ENCODE measurements at places on chromosomes 2 and 18.

DNA sequence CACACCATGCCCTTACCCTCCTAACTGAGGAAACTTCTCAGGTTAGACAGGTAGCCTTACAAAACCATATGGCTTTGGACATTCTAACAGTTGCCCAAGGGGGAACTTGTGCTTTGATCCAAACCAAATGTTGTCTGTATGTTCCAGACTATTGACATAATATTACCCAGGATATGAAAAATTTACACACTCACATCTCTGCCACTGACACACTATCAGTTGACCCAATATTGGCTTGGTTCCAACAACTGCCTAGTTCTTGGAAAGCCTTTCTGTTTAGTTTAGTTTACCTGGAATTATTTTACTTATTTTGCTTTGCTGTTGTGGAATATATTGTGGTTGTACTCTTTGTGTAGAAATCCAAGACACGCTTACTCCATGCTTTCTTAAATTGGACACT, 178.4 kb downstream of the RNF152 start:
- no peak for DNase-seq

GRCh38 chr2:67806816-67807215, 256.0 kb downstream of the C1D start:
- DNase-seq, result no peak

GRCh38 chr2:65320042-65320725, 92.6 kb downstream of the ACTR2 start:
- no peak for DNase-seq

GRCh38 chr2:47251404-47251675, 96.2 kb upstream of the STPG4 start:
- no peak for DNase-seq

- no peak for DNase-seq
These were observed 94.6 kb downstream of the PMAIP1 start for GRCh38 chr18:59994357-59994756.

GRCh38 chr2:60602828-60603532, 49.5 kb upstream of the BCL11A start:
- no peak for DNase-seq

DNA sequence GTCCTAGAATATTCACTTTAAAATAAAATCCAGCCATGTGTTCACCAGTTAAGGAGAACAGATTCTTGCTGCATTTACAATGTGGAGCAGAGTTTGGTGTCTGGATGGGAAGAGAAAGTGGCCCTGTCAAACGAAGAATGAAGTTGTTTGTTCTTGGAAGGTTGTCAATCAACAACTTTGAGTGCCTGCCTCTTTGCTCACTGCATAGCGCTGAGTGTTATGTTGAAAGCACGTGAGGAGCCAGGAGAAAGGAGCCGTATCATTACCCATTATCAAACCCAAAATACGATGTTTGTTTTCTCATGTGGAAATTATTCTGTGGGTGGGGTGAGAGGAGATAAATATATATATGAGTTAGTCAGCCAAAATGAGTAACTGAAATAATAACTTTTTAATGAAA, 492.5 kb upstream of the POU3F3 start:
- DNase-seq, result no peak

GRCh38 chr2:86157009-86157556, 38.2 kb downstream of the IMMT start:
- no peak for DNase-seq

GRCh38 chr2:75007061-75007460, 48.6 kb downstream of the POLE4 start:
- no peak for DNase-seq

DNA sequence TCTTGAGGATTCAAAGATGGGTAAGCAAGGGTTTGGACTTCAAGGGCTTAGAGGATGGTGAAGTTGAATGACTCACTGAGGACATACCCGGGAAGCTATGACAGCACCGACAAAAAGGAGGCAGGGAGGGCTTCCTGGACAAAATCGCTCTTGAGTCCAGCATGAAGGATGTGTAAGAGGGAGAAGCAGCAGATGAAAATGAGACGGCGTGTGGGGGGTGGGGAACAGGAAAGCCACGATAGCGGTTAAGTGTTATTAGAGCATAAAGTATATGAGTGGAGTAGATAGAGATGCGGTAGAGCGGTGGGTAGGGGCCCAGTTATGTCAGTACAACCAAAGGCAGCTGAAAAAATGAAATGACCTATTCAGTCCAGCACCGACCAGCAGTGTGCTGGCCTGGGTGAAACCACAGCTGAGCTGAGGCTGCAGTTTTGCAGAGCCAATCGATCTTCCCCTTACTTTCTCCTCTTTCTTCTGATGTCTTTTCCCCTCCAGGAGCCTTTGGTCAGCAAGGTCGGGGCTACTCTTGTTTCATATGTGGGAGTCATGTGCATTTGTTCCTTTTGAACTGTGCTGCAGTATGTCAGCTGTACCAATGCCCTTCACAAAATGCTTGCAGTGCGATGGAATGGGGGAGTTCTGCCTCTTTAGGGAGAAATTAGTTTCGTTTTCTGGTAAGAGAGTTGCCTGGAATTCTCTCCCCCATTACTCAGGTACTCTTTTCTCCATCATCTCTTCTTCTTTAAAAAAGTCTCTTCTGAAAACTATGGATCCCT, 2.0 kb upstream of the THUMPD2 start:
- DNase-seq, result no peak

- DNase-seq, result no peak
These were observed 3.4 kb downstream of the SERPINB2 start for GRCh38 chr18:63890950-63891304.

- DNase-seq, result no peak
These were observed 325.6 kb downstream of the TXNL1 start for GRCh38 chr18:56312551-56313335.

- no peak for DNase-seq
These were observed 37.5 kb downstream of the TBC1D8 start for GRCh38 chr2:101113441-101114267.

DNA sequence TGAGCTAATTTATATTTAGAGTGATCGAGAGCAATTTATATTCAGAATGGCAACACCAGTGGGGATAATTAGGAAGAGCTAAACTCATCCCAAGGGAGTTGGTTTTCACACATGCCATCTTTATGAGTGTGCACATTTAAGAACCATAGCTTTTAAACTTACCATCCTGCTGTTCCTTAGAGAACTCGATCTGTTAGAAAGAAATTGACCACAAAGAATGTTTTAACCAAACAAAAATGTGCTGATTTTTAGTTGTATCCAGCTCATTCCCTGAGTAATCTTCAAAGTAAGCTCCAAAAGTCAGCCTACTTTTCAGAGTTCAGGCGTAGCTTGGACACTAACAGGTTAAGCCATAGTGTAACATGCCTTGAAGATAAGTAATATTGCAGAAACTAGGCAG, 12.6 kb downstream of the MYL1 start:
- no peak for DNase-seq

DNA sequence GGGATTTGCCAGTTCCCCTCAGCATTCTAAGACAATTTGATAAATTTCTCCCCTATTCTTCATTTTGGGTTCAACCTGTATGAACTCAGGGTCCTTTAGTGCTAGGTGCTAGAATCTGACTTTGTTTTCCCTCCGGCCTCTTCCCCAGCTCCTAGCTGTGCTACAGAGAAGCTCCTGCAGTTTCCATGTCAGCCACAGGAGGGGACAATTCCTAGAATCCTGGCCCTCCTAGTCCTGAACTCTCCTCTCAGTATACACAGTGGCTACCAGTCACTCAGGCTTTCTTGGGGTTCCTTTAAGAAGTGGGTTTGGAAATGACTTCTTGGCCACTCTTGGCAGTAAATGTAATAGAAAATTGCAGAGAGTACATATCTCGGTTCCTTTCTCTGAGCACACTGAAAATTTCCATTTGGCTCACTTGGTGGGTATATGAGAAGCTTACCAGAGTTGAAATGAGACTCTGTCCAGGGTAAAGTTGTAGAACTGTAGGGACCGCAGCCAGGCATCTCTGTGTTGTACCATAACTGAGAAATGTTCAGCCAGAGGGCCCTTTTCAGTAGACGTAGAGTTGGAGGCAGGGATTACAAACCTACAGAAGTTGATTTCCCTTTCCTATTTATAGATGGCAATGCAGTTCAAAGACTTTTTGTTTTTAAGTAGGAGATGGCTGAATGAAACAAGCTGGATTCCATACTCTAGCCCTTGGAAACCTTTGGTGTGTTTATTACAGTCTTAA, 5.0 kb upstream of the CHST10 start:
- DNase-seq, result no peak

DNA sequence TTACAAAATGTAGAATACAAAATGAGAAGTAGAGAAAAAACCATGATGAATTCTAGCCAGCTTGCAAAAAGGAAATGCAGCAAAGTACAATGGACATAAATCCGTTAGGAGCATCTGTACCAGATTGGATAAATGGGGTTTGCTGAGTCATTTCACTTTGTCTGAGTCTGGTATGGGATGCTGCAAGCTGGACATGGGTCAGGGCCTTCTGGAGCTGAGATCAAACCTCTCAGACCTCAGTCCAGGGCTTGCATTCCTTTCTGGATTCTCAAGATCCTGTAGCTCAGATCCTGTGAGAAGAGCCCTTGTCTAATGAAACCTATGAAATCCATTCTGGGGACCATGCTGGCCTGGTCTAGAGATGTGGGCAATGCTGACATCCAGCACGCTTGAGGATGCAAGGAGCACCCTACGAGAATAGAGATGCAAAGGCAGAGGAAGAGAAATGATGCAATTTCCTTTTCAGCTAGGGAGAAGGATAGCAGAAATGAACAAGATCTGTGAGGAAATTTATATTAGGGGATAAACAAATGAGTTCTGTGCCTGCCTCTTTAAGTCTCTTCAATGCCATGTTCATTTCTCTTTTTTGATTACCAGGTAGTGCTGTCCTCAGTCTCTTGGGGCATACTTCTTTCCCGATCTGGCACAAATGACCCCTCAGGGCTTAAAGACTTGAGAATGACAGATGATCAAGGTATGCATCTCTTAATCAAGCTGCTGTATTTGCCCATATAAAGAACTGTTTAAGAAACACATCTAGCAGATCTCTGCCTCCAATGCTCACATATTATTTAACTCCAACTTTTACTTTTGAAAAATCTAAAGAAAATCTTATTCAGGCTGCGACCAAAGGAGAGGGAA, 230.4 kb downstream of the MEIS1 start:
- DNase-seq, result no peak

GRCh38 chr2:64697297-64698176, 43.8 kb upstream of the SERTAD2 start:
- no peak for DNase-seq

GRCh38 chr2:145543856-145544255, 1023.9 kb upstream of the ZEB2 start:
- no peak for DNase-seq

GRCh38 chr2:226892729-226893128, 56.9 kb downstream of the RHBDD1 start:
- no peak for DNase-seq

DNA sequence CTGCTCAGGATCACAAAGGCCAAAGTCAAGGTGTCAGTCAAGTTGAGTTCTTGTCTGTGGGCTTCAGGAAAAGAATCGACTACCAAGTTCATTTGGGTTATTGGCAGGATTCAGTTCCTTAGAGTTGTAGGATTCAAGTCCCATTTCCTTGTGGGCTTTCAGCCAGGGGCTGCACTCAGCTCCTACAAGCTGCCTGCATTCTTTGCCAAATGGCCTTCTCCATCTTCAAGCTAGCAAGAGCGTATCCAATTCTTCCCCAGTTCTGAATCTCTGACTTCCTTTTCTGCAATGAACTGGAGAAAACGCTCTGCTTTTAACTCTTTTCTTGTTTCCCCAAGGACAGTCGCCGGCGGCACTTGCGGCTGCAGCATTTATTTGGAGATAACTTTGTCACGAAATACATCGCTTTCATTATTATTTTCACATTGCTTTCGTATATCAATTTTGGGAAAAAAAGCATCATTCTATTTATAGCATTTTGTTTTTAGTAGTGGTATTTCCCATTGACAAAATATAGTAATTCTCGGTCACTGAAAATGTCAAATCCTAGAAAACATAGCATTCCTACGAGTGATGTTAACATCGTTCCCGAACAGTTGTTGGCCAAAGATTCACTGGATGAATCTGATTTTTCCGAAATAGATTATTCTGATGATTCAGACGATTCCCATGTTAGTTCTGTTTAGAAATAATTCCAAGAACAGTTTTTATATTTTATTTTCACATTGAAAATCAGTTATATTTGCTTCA, 59.6 kb upstream of the SERPINE2 start:
- DNase-seq, result no peak

GRCh38 chr2:152678808-152679207, 38.5 kb downstream of the PRPF40A start:
- DNase-seq, result no peak

- DNase-seq, result no peak
These were observed 68.0 kb upstream of the CABLES1 start for GRCh38 chr18:23067236-23067635.

- no peak for DNase-seq
These were observed 100.1 kb downstream of the WDPCP start for GRCh38 chr2:63488118-63488713.

GRCh38 chr2:197498937-197499593, 575 bp downstream of the HSPD1 start:
- DNase-seq, result peak; percentile 74

- DNase-seq, result no peak
These were observed 14.8 kb downstream of the FABP1 start for GRCh38 chr2:88113069-88113468.

DNA sequence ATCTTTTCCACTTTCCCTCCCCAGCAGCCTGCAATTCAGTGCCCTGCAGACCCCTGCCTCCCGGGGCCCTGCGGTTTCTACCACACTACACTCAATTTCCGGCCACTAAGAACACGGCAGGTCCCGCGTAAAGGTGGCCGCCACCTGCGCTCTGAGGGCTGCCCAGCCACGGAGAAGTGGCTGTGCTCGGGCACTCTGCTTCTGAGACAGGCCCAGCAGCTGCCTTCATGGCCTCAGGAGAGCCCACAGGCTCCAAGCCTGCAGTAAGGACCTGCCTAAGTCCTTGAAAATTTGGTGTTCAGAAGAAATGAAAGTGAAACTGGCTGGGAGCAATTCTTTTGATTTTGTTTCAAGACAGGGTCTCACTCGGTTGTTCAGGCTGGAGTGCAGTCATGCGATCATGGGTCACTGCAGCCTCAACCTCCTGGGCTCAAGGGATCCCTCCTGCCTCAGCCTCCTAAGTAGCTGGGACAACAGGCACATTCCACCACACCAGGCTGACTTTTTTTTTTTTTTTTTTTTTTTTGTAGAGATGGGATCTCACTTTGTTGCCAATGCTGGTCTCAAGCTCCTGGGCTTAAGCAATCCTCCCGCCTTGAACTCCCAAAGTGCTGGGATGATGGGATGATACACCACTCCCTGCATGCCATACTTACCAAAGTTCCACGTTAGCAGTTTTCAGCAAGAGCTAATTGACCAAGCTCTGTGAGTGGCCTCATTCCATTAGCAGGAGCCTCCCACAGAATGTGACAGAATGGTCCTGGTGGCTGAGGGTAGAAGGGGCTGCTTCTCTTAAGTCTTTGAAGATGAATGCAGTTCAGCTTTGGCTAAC, 14.6 kb upstream of the ALPP start:
- no peak for DNase-seq

DNA sequence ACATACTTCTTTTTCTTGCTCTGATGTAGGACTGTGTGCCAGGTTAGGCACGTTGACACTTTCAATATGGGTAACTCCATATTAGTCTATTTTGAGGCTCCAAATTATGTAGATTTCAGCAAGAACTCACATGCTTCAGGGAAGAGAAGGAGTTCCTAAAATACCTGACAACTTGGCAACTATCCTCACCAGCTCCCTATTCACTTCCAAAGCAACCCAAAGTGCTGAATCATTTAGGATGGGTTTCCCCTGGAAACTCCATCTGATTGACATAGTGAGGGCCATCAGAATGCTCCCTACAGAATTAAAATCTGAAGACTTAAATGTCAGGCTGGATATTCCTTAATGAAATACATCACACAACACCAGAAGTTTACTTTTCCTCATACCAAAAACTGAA, 32.5 kb upstream of the NFU1 start:
- DNase-seq, result no peak

GRCh38 chr2:139946690-139947089, 1166.5 kb upstream of the NXPH2 start:
- DNase-seq, result no peak

All from ecto neural progenitor cell (in vitro differentiated cells).